Hematopoietic multipotent progenitor cell treated with erythropoietin and hydrocortisone succinate and interleukin-3 and kit ligand, for 4 days (in vitro differentiated cells): ENCODE measurements at places on chromosomes 12 and 14.
A peak's percentile ranks its signal among the peaks of the same experiment; 100 is the strongest.

DNA sequence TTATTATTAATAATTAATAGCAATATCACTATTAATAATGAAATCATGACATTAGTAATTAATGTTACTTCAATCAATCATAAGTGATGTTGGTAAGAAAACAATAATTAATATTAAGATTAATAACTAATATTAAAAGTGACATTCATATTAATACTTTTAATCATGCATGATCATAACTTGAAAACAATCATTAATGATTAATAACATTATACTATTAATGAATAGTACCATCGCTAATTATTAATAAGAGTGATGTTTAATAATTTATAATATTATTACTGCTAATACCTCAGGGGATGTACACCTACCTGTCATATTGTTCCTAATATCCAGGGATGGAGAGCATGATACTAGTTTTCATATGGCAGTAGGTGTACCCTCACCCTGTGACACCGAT, 10.0 kb upstream of the CLEC6A start:
- DNase-seq: no peak

GRCh38 chr14:34781242-34781641, 66.8 kb upstream of the CFL2 start:
- no peak for DNase-seq

GRCh38 chr12:58028294-58028693, 86.9 kb downstream of the ATP23 start:
- DNase-seq: no peak

- DNase-seq: peak; percentile 88
Measured at GRCh38 chr12:48189331-48190125, 6.1 kb downstream of the CCDC184 start.

DNA sequence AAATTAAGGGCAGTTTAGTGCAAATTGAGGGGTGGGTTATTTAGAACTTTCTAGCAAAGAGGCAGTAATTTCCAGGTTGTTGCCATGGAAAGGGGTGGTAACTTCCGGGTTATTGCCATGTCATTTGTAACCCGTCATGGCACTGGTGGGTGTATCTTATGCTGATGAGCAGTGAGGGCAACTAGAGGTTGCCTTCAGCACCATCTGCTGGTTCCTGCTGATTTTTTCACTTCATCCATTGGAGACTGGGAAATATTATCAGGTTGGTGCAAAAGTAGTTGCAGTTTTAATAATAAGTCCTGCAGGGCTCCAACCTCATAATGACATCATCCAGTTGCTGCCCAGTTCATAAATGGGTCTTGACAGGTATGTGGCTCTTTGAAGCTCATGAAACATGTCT, 24.4 kb upstream of the SERPINA4 start:
- DNase-seq: peak; percentile 28

DNA sequence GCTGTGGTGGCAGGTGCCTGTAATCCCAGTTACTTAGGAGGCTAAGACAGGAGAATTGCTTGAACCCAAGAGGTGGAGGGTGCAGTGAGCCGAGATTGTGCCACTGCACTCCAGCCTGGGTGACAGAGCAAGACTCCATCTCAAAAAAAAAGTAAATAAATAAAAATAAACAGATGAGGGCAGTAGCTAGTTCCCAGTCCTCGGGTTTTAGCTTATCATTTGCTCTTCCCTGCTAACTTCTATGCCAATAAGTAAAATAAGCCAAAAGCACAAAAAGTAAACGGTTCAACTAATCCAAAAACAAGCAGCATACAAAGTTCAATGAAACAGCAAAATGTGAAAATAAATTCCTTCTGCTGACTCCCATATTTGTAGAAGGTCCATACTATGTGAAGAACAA, 133.0 kb upstream of the TMCC3 start:
- DNase-seq: no peak

DNA sequence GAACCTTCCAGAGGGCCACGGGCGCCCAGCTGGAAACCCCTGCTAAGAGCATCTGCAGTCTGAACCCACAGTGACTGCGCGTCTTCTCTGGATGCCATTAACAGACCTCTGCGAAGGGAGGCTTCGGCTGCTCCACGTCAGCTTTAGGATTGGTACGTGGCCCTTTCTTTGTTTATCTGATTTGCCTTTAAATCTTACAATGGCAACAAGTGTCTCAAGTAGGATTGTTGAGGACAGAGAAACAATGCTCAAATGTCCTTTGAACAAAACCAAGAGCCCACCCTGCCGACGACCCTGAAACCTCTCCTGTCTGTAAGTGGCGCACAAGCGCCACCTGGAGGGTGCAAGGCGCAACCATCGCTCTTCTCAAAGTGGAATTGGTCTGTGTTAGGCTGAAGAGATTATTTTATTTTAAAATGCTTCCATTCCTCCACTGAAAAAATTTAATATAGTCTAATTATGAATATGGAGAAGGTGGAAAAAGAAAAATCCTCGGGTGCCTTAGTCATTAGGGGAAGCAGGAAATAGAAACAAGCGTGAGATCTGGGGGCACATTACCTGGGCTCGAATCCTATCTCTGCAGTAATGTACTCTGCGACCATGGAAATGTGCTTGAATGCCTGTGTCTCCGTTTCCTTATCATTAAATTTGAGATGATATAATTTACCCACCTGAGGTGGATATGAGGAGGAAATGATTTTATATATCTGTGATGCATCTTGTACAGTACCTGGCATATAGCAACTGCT, 82.6 kb upstream of the PTPRB start:
- peak; percentile 60 for DNase-seq

- no peak for DNase-seq
Measured at GRCh38 chr14:101716956-101717662, 44.4 kb upstream of the PPP2R5C start.

- DNase-seq: no peak
Measured at GRCh38 chr14:77625360-77625759, 8.9 kb upstream of the SPTLC2 start.

DNA sequence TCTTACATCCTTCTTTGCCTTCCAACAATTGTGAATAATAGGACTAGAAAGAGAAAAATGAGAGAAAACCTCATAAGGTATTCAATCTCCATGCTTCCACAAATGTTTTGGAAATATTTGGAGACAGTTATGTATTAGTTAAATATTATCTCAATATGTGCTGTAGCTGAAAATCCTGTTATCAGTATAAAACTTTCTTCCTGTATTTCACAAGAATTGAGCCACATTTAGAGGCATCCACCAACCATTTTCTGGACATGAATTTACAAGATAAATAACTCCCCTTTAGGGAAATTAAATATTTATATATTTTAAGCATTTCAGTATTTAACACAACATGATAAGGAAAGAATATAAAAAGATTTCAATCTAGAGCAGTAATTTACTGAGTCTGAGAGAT, 200.3 kb downstream of the GPHN start:
- peak; percentile 68 for DNase-seq

- DNase-seq: no peak
Measured at GRCh38 chr12:46455648-46456352, 83.2 kb upstream of the SLC38A2 start.
